ENCODE measurements at places on chromosomes 7 and 10. TPM values are rescaled to one million over a fixed set of nuclear protein-coding genes. Genes with fewer than 3 reads are reported as not detected.

Gene ANTXRL
- total RNA-seq, result not detected

Gene SEMA3E
- total RNA-seq, result 0.12 TPM

Gene NPTX2
- total RNA-seq, result 2.1 TPM

Gene PNLIP
- total RNA-seq, result not detected

Gene DNAJB6
- 193 TPM for total RNA-seq

Gene SPDYE11
- total RNA-seq, result not detected

Gene ANKRD2
- total RNA-seq, result 318 TPM

DNA sequence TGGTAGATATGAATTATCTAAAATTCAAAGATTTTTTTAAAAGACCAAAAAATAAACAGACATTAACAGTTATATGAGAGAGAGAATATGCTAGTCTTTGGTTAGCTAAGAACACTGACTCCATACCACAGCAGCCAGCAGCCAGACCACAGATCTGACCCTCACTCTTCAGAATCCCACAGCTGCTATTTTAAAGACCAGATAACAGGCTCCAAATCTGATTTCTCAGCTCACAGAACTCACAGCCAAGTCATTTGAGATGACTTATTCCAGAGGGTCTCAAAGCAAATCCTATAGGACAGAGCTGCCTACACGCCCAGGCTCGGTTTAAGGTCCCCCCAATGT, 20.4 kb downstream of the NUDCD3 start:
- DNase-seq, result no peak

- no peak for DNase-seq
These were observed 823.5 kb upstream of the POM121L12 start for GRCh38 chr7:52211930-52212329.

DNA sequence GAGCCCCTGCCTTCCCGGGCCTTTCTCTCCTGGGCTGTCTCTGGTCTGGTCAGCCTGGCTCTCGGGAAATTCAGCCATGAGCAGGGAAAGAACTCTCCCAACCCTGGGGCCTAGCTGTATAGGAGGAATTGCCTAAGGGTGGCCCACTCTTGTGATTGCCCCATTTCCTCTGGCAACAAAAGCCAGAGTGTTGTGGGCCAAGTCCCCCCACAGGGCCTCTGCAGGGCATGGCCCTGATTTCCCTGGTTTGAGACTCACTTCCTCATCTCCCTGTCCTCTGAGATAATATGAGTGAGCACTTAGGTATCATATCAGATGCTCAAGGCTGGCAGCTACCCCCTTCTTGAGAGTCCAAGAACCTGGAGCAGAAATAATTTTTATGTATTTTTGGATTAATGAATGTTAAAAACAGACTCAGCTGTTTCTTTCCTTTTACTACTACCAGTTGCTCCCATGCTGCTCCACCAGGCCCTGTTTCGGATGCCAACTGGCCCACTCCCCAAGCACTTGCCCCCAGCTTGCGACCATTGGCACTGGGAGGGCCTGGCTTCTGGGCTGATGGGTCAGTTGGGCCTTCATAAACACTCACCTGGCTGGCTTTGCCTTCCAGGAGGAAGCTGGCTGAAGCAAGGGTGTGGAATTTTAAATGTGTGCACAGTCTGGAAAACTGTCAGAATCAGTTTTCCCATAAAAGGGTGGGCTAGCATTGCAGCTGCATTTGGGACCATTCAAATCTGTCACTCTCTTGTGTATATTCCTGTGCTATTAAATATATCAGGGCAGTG, 11.4 kb downstream of the IRF5 start:
- no peak for DNase-seq

GRCh38 chr7:106598663-106599342, 62.2 kb downstream of the CCDC71L start:
- peak; percentile 49 for DNase-seq

DNA sequence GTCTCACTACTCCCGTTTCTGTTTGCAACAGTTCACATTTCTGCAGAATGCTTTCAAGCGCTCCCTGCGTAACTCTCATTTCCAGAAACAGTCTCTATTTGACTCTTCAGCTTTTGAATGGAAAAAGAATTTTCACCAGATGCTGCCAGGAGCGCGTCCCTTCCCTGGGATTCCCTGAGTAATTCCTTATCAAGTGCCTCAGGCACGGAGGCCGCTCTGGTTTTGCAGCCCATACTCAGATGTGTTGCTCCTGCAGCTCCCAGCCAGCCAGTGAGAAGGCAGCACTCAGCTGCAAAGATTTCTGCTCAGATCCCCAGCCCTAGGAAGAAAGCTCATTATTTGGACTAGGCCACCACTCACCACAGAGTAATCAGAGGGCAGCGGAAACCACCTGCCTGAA, 161.1 kb upstream of the CHST15 start:
- DNase-seq, result no peak

- no peak for DNase-seq
These were observed 2.7 kb downstream of the ITGB1 start for GRCh38 chr10:32955299-32955772.

DNA sequence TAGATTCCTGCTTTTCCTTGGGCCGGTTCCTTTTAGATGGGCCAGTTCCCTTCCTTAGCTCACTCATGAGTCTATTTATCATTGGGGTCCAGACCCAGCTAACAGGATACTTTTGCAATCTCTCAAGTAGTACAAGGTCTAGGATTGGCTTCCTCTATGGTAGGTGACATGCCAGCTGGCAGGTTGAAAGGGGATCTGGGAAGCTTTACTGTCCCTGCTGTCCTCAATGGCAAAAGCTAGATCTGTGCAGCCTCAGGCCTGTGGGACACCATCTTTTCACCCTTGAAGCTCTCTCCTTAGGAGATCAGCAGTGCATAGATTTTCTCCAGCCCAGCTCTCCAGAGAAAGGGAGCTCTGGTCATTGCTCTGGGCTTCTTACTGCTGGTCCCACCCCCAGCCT, 96.4 kb downstream of the CUL2 start:
- DNase-seq, result no peak

DNA sequence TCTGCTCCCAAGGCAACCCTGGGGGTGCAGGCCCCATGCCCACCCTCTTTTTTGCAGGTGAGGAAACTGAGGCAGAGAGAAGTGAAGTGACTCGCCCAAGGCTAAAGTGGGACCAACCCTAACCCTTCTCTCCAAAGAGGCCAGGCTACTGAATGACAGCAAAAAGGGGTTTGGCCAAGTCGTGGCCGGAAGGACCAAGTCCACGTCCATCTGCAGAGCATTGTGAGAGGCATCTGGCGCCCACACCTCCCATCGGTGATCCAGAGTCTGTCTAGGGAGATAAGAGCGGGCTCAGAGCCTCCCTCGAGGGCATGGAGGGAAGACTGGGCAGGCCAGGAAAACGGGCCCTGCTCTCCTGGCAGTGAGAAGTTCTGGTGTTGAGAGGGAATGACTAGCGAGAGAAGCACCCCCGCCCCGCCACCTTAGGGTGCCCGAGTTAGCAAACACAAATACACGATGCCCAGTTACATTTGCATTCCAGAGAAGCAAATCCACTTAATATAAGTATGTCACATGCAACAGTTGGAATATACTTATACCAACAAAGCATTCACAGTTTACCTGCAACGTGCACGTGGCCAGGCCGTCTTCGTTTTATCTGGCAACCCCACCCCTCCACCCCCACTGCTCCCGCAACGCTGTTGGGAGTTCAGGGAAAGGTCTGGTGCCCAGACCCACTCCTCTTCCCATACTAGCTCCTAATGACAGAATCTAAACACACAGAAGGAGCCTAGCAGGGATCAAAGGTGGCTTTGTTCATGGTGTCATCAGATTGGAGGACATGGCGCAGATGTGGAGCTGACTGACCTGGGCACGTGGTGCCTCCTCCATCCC, 124.9 kb downstream of the OAT start:
- no peak for DNase-seq

GRCh38 chr7:86953219-86953618, 106.2 kb downstream of the ELAPOR2 start:
- DNase-seq, result no peak

DNA sequence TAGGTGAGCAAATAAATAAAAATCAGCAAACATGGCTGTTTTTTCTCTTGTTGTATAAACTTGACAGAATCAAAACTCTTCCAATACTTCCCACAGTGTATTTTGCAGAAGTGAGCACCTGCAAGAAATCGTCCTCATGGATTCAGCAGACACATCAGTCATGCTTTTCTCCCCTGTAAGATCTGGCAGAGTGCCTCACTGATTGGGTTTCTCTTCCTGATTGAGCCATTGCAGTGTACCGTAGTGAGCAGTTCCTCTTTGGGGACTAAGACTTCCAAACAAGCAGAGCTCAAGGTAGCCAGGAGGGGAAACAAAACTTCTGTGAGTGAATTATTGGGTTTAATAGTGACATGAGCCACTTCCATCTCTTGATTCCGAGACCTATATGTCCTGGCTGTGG, 2.2 kb upstream of the CCDC3 start:
- no peak for DNase-seq

DNA sequence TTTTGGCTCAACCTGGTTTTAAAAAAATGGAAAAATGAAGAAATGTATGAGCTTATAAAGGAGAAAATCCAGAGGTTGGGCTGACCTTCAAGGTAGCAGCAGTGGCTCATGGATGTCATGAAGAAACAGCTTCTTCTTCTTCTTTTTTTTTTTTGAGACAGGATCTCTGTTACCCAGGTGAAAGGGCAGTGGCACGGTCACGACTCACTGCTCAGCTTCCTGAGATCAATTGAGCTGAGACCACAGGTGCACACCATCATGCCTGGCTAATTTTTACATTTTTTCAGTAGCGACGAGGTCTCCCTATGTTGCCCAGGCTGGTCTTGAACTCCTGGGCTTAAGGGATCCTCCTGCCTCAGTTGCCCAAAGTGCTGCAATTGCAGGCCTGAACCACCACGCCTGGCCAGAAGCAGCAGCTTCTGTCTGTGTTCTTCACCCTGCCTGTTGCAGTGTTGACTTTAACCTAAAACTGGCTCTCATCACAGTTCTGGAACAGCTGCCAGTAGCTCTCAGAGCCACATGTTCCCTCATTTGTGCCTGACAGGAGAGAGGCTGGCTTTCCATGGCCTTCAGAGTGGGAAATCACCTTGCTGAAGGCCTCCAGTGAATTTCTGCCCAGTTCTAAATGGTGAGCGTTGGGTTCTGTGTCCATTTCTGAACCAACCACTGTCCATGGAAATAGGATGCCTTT, 117.7 kb downstream of the PFKFB3 start:
- DNase-seq, result no peak

GRCh38 chr7:112144284-112145059, 61.7 kb downstream of the DOCK4 start:
- no peak for DNase-seq

DNA sequence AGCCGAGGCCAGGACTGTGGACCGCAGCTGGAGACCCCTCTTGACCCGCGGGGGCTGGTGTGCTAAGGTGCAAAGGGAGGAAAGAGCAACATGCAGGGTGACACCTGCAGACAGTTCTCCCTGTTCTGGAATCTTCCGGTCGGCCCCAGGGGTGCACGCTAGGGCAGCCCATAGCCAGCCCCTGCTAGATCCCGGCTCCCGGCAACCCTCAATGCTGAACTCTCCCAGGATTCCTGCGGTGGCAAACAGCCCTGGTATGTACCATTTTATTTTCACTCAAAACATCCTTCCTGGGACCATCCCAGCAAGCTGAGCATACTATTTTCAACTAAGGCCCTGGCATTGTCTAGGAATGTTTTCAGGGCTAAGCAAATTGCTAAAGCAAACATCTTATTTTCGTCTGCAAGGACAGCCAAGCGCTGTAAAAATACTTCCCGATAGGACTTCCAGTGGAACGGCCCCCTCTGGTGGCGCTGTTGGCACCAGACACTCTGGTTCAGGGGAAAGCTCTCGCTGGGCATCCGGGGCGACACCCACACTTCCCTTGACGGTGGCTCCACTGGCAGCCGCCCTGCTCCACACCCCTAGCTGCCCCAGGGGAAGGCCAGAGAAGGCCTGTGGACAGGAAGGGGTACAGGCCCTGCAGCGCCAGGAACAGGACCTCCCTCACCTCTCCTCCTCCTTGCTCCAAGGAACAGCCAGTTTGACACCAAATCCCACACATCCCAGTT, 99.4 kb downstream of the CTBP2 start:
- DNase-seq, result peak; percentile 90

DNA sequence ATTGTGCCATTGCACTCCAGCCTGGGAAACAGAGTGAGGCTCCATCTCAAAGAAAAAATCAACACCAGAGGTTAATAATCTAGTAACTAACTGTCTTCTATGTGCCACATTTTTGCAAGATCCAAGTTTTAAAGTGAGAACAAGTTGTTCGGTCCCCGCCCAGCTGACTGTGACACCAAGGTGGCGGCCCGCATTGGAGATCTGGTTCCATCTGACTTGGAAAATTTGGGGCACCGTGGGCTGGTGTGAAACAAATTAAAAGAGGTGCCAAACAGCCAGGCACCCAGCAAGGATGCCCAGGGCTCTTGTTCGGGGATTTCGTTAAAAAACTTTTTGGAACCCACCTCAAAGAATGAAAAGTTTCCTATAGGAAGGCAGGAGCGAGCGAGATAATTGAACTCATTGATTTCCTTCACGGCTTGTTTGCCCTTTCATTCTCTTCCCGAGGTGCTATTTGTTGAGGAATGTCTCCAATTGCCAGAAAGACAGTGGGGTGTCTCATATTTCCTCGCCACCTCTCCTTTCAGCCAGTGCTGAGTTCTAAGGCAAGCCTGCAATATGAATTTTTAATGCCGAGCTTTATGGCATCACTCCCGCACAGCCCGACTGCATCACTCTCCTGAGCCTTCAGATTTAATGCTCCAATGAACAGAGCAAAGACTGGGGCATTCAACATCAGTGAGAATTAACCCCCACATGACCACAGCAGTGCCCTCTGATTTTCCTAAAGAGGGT, 156.9 kb upstream of the SH2B2 start:
- DNase-seq, result no peak

- no peak for DNase-seq
These were observed 18.9 kb downstream of the RBAK start for GRCh38 chr7:5064391-5065106.

DNA sequence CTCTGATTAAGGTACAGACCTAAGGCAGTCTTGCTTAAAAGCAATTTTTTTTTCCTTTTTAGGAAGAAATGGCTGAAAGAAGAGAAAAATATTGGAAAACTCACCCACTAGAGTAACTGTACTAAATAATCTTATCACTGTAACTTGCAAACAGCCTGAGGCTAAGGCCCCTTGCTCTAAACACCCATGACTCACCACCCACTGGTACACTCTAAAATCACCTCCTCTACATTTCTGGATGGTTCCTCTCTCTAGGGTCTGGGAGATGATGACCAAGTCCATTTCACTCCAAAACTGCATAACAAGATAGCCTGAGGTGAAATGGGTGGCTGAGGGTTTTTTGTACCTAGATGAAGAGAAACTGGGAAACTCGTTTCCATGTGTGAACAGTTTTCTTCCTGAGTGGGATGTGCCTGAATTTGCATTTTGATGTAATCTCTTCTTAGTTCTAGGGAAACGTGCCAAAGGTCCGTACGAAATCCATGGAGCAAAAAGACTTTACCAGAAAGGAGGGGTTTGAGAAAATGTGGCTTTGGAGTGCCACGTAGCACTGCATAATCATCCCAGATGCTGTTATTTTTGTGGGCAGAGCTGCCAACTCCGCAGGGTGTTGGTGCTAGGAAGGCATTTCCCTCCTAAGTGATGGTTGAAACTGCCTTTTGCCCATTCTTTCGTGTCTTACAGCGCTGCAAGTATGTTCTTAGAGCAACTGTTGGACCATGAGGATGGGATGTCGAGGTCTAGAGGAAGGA, 113.5 kb upstream of the C10orf90 start:
- DNase-seq, result no peak

Data from left ventricle myocardium superior (tissue), 1 donor.